Left renal cortex interstitium (tissue), 4 donors: ENCODE measurements at places on chromosomes 2 and 18. TPM values are rescaled to one million over a fixed set of nuclear protein-coding genes. Genes with fewer than 3 reads are reported as not detected.

- DNase-seq, result no peak
Observed at GRCh38 chr2:235701206-235701981, 207.6 kb downstream of the AGAP1 start.

GRCh38 chr18:48991319-48991660, 40.5 kb upstream of the SMAD7 start:
- no peak for DNase-seq

Gene CXCR1
- polyA plus RNA-seq, result not detected

Gene CRYGD
- not detected for polyA plus RNA-seq

Gene ARHGEF4
- 9.0 TPM for polyA plus RNA-seq
